ENCODE measurements at places on chromosomes 1 and 21. TPM values are rescaled to one million over a fixed set of nuclear protein-coding genes. Genes with fewer than 3 reads are reported as not detected.
A peak's percentile ranks its signal among the peaks of the same experiment; 100 is the strongest.

GRCh38 chr1:44276901-44277300, 63.6 kb downstream of the DMAP1 start:
- no peak for DNase-seq
- peaks cover 12% of the 10 kb centered on the region for H3K36me3 ChIP-seq
- H3K4me1 ChIP-seq: no peaks in the 10 kb centered on the region
- no peaks in the 10 kb centered on the region for H3K27me3 ChIP-seq

- H3K4me1 ChIP-seq: peaks cover 12% of the 10 kb centered on the region
- H3K27ac ChIP-seq: no peak overlapping the region
- no peak for DNase-seq
- peak overlapping the region; percentile 21 for H3K4me3 ChIP-seq
- no peaks in the 10 kb centered on the region for H3K36me3 ChIP-seq
Measured at GRCh38 chr1:181485287-181486097, 2.2 kb downstream of the CACNA1E start.

GRCh38 chr1:211603191-211603701, 24.3 kb upstream of the SLC30A1 start:
- H3K4me3 ChIP-seq: no peak overlapping the region
- no peak overlapping the region for H3K27ac ChIP-seq
- H3K27me3 ChIP-seq: no peaks in the 10 kb centered on the region
- peaks cover 16% of the 10 kb centered on the region for H3K4me1 ChIP-seq
- DNase-seq: no peak

- DNase-seq: no peak
- no peaks in the 10 kb centered on the region for H3K36me3 ChIP-seq
- no peak overlapping the region for H3K27ac ChIP-seq
Measured at GRCh38 chr1:26409191-26409807, 1.3 kb upstream of the LIN28A start.

DNA sequence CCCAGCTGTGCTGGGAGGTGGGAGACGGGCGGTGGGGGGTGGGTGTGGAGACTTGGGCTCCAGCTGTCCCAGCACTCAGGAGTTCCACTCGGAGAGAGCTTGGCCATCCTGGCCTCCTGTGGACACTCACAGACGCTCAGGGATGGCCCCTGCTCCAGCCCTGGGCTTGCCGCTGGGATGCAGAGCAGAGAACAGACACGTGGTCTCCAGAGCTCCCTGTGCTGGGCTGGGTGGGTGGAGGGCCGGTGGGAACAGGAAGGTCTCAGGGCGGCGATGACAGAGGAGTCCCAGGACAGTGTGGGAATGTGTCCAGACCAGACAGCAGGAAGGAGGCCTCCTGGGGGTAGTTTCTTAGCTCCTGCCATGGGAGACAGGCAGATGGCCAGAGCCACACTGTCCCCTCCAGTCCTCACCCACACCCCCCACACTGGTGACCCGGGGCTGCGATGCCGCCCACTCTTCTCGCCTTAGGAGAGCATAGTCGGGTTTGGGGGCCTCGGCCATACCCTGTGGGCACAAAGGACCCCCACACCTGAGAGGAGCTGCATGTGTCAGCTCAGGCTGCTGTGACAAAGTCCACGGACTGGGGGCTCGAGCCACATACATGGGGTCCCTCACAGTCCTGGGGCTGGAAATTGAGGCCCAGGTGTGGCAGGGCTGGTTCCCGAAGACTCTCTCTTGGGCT, 2.0 kb downstream of the KRTAP10-9 start:
- H3K4me1 ChIP-seq: no peaks in the 10 kb centered on the region
- H3K4me3 ChIP-seq: no peak overlapping the region
- no peak for DNase-seq
- H3K27ac ChIP-seq: no peak overlapping the region

DNA sequence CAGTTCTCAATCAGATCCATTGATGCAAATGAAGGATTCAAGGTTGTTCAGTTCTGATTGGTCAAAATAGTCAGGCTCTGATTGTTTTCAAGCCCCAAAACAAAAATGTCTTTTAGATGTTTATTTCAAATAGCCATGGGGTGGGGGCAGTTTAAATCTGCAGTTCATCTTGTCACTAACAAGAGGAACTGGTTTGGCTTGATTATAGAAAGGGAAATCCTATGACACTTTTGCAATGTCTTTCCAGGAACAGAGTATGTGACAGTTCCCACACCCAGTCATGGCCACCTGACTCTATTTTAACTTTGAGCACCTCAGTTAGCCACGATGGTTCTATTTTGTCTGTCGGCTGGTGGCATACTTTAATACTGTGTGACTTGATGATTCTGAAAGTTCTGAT, 1544.1 kb downstream of the PLA2G4A start:
- H3K27me3 ChIP-seq: no peaks in the 10 kb centered on the region
- no peak overlapping the region for H3K27ac ChIP-seq
- H3K4me3 ChIP-seq: no peak overlapping the region
- no peak for DNase-seq

GRCh38 chr21:43361127-43361492, 65.8 kb downstream of the SIK1 start:
- DNase-seq: no peak
- no peaks in the 10 kb centered on the region for H3K36me3 ChIP-seq
- H3K27ac ChIP-seq: peak overlapping the region; percentile 87
- H3K4me3 ChIP-seq: no peak overlapping the region
- H3K27me3 ChIP-seq: no peaks in the 10 kb centered on the region

- DNase-seq: no peak
- H3K27ac ChIP-seq: no peak overlapping the region
- H3K4me3 ChIP-seq: no peak overlapping the region
Measured at GRCh38 chr1:18360251-18360650, 120.5 kb upstream of the KLHDC7A start.

DNA sequence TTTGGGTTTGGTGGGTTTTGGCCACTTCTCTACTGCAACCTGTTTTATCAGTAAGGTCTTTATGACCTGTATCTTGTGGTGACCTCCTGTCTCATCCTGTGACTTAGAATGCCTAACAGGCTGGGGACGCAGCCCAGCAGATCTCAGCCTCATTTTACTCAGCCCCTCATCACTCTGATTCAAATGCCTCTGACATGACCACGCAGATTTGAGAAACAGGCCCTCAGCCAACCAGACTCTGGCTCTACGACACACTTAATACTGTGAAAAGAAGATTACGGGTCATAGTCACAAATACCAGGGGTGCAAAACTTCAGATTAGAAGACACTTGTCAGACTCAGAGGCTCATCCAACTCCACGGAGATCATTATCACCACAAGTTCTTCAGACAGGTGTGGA, 28.3 kb upstream of the KIF26B start:
- H3K4me3 ChIP-seq: no peak overlapping the region
- H3K36me3 ChIP-seq: no peaks in the 10 kb centered on the region
- DNase-seq: no peak
- no peaks in the 10 kb centered on the region for H3K27me3 ChIP-seq

- no peak overlapping the region for H3K4me3 ChIP-seq
- H3K36me3 ChIP-seq: no peaks in the 10 kb centered on the region
- H3K27me3 ChIP-seq: peaks cover 35% of the 10 kb centered on the region
- DNase-seq: no peak
- H3K27ac ChIP-seq: no peak overlapping the region
Measured at GRCh38 chr1:12745126-12745991, 641 bp upstream of the CFAP107 start.

DNA sequence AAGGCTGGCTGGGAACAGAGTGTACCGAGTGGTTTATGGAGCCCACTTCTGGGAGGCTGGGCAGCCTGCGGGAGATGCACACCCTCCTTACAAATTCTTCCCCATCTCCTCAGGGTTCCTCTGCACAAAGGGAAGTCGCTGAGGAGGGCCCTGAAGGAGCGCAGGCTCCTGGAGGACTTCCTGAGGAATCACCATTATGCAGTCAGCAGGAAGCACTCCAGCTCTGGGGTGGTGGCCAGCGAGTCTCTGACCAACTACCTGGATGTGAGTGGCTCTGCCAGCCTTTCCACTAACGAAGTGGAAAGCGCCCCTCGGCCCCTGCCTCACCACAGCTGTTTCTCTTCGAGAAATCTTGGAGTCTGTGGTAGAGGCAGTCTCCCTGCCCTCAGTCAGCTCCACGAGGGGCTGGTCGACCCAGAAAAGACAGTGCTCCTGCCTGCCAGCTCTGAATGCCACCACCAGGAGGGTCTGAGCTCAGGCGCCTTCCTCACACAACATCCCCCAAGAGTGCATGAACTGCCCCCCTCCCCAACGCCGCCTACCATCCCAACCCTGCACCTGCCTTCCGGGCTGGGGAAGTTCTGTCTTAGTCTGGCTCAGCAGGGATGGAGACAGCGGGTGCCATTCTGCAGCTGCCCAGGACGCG, 31.8 kb downstream of the PROK1 start:
- H3K4me1 ChIP-seq: peaks cover 18% of the 10 kb centered on the region
- no peak overlapping the region for H3K27ac ChIP-seq
- no peak overlapping the region for H3K4me3 ChIP-seq
- H3K27me3 ChIP-seq: no peaks in the 10 kb centered on the region
- DNase-seq: no peak

DNA sequence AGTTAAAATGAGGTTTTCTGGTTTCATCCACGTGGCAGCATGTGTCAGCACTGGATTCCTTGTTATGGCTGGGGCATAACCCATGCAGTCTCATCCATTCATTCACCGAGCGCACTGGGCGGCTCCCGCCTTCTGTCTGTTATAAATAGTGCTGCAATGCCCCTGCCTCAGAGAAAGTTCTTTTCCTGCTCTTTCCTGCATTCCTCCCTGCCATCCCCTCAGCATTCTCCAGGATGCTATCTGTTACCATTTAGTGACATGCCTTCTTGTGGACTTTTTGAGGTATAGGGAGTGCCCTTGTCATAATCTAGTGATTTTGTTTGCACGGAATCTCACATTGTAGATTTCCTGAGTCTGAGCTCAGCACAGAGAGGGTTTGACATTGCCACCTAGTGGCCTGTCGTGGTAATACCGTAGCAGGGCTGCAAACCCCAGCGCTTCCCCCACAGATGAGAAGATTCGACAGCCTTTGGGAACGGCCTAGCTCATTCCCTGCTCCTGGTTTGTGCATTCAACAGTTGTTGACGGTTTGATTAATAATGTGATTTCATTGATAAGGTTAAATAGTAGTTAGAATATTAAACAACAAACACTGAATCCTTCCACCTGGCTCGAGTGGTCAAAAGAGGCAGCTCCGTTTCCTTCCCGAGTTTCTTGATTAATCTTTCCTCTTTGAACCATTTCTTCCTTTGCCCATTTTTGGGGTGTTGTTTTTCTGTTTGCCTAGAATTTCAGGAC, 46.3 kb downstream of the UMODL1 start:
- H3K4me3 ChIP-seq: peak overlapping the region; percentile 39
- no peak overlapping the region for H3K27ac ChIP-seq
- no peaks in the 10 kb centered on the region for H3K36me3 ChIP-seq
- H3K4me1 ChIP-seq: peaks cover 26% of the 10 kb centered on the region
- DNase-seq: no peak

GRCh38 chr1:117635805-117636204, 30.0 kb downstream of the TENT5C start:
- no peaks in the 10 kb centered on the region for H3K36me3 ChIP-seq
- H3K4me3 ChIP-seq: no peak overlapping the region
- no peaks in the 10 kb centered on the region for H3K27me3 ChIP-seq
- no peak for DNase-seq

GRCh38 chr1:247111700-247112478, 7.7 kb upstream of the ZNF669 start:
- peak overlapping the region; percentile 89 for H3K4me3 ChIP-seq
- no peak for DNase-seq
- H3K27me3 ChIP-seq: no peaks in the 10 kb centered on the region
- H3K27ac ChIP-seq: peak overlapping the region; percentile 90
- H3K36me3 ChIP-seq: no peaks in the 10 kb centered on the region
- peaks cover 32% of the 10 kb centered on the region for H3K4me1 ChIP-seq

GRCh38 chr1:60573726-60574409, 500.3 kb upstream of the C1orf87 start:
- DNase-seq: no peak
- no peak overlapping the region for H3K27ac ChIP-seq
- peaks cover 12% of the 10 kb centered on the region for H3K4me1 ChIP-seq
- H3K27me3 ChIP-seq: no peaks in the 10 kb centered on the region
- no peak overlapping the region for H3K4me3 ChIP-seq
- H3K36me3 ChIP-seq: no peaks in the 10 kb centered on the region

GRCh38 chr1:203346060-203346768, 4.7 kb downstream of the FMOD start:
- H3K27ac ChIP-seq: no peak overlapping the region
- H3K4me3 ChIP-seq: no peak overlapping the region
- H3K4me1 ChIP-seq: peaks cover 3% of the 10 kb centered on the region
- H3K36me3 ChIP-seq: no peaks in the 10 kb centered on the region
- no peak for DNase-seq
- H3K27me3 ChIP-seq: no peaks in the 10 kb centered on the region

DNA sequence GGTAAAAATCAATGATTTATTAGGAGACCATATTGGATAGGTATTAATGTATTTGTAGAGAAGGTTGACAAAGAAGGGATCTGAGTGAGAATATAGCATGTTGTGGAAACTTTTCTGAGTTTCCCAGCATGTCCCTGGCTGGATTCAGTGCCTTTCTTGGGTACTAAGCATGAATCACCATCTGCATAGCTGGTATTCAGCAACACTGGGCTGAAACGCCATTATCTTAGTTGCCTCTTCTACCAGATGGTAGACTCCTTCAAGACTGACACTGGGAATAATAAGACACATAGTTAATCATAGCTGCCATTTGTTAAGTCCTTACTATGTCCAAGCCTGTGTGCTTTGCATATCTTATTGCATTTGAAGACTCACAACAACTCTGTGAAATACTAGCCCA, 45.5 kb downstream of the ATP5PF start:
- no peak overlapping the region for H3K4me3 ChIP-seq
- H3K36me3 ChIP-seq: no peaks in the 10 kb centered on the region
- H3K4me1 ChIP-seq: no peaks in the 10 kb centered on the region
- no peak for DNase-seq
- H3K27ac ChIP-seq: no peak overlapping the region

DNA sequence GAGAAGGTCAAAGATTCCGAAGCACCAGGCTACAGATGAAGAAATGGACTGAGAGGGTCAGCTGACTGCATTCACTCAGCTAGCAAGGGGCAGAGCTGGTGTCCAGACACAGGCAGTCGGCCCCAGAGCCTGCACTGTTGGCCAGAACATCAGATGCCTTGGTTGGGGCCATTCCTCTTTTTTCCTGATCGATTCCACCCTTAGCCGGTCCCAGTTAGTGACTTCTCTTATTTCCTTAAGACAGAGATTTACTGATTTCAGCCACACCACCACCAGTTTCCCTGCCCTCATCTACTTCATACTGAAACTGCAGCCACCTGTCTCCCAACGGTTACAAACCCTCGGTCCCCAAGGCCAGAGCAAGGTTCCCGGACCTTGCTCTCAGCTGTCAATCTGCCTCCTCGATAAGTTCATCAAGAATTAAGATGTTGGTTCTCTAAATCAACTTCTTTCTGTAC, 11.5 kb downstream of the CD58 start:
- H3K4me3 ChIP-seq: no peak overlapping the region
- no peak for DNase-seq
- H3K4me1 ChIP-seq: no peaks in the 10 kb centered on the region
- no peak overlapping the region for H3K27ac ChIP-seq
- no peaks in the 10 kb centered on the region for H3K36me3 ChIP-seq

GRCh38 chr21:40153351-40153750, 286.1 kb downstream of the PCP4 start:
- no peak for DNase-seq
- H3K4me3 ChIP-seq: no peak overlapping the region
- no peaks in the 10 kb centered on the region for H3K27me3 ChIP-seq
- no peak overlapping the region for H3K27ac ChIP-seq
- no peaks in the 10 kb centered on the region for H3K4me1 ChIP-seq

NEK2 gene
- total RNA-seq: 9.1 TPM

FCRL1 gene
- not detected for total RNA-seq

RUNX1 gene
- total RNA-seq: 25.4 TPM

NGF gene
- total RNA-seq: 1.9 TPM

ANKRD65 gene
- total RNA-seq: 4.7 TPM

TMEM79 gene
- 140 TPM for total RNA-seq

SYDE2 gene
- 2.8 TPM for total RNA-seq

YBX1 gene
- total RNA-seq: 338 TPM

TCHH gene
- 0.18 TPM for total RNA-seq

C1QTNF12 gene
- total RNA-seq: 1.7 TPM

TRMT13 gene
- 7.8 TPM for total RNA-seq

CHRM3 gene
- total RNA-seq: 31.1 TPM
